8988T (cell line): ENCODE measurements at places on chromosomes 1 and 21.
A peak's percentile ranks its signal among the peaks of the same experiment; 100 is the strongest.

DNA sequence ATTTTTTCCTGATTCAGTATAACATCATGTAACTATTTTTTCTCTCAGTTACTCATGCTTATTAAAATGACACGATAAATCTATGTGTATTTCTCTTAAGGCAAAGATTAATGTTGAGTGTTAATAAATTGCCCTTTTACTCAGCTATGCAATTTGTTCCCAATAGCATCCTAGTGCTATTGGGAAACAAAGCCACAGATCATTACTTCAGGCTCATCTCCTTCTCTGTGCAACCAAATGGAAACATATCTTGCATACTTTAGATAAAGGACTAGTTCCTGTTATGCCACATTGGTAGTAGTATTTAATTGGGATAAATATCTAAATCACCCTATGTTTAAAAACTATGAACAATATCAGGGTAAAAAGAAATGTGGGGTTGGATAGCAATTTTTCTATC lies 106.2 kb downstream of the PLPPR4 start:
- no peak for DNase-seq

GRCh38 chr21:36700295-36700970 lies 1.5 kb downstream of the SIM2 start:
- no peak for DNase-seq

DNA sequence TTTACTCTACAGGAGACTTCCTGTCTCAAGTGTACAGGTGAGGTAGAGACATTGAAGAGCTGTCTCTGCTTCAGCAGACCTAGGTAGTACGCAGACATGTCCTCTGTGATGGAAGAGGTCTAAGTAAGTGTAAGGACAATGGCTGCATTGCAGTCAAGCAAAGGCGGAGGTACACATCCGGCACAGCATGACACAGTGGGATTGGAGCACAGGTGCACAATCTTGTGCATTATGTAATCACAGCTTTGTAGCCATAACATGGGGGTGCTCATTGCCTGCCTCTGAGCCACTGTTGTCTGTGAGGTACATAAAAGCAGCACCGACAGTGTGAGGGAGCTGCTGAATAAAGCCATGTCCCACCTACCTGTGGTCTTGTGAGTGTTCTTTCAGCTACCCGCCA lies 66.4 kb upstream of the CCDC190 start:
- no peak for DNase-seq

GRCh38 chr1:176494436-176494835 lies 31.5 kb downstream of the PAPPA2 start:
- no peak for DNase-seq

DNA sequence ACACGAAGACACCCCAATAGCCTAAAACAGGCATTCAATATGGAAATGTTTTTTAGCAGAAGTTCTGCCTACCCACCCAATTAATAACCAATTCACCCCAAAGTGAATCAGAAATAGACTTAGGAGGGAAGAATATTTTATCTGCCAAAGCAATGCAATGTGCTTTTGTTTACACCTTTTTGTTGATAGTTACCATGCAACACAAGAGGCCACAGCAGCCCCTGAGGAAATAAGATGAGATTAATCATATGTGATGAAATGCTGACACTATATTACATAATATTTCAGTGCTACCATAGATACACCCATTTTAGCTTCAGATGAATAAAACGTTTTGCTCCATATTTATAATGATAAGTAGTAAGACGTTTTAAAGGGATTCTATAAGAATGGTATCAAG lies 60.9 kb upstream of the RGS2 start:
- no peak for DNase-seq

DNA sequence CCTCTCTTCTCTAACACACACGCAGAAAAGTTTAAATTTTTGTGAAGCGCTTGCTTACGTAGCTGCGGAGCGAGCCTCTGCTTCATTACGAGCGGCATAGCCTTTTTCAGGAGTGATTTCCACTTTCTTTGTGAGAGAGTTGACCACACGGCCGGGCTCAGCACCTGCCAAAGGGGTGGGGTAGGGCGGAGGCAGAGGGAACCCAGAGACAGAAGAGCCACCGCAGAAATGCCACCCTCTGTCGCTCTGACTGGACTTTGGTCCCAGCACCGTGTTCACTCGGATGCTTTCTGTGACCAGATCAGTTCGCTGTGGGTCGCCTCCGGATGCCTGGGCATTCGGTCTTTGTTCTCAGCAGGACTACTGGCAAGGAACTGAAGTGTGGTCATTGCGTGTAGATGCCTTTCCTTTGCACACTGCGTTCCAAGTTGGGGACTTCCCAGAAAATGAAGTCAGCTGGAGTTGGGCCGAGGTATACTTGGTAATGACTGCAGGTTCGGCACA lies 883 bp downstream of the CHODL start:
- no peak for DNase-seq

GRCh38 chr1:67952071-67952470 lies 98.4 kb downstream of the DIRAS3 start:
- no peak for DNase-seq

GRCh38 chr21:42135386-42136052 lies 64.4 kb downstream of the UMODL1 start:
- DNase-seq: no peak

DNA sequence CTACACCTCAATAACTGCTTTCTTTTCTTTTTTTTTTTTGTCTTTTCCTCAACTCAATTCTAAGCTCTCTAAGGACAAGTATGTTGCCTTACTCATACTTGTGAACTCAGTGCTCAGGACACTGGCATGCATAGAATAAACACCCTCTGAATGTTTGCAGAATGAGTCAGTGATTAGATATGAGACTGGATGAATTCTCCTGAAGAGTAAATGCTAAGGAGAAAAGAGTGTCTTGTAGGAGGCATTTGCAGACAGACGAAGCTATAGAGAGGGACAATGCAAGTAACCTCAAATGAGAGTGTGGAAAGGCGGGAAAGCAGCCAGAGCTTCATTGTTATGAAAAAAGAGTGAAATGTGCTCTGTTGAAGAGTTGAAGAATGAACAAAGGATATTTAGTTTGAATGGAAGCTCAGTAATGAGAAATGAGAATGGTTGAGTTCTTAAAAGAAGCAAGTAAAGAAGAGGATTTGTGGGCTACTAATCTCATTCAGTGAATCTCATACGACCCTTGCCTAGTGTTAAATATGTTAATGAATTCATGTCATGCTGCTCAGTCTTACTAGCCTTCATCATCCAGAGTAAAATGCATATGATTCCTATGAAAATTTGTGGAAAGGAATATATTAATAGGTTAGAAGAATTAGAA lies 166.1 kb upstream of the DPYD start:
- no peak for DNase-seq

- DNase-seq: no peak
Measured at GRCh38 chr1:26064553-26064952, 2.9 kb downstream of the TRIM63 start.

GRCh38 chr1:179873438-179873851 lies 4.2 kb downstream of the TOR1AIP2 start:
- no peak for DNase-seq

- DNase-seq: no peak
Measured at GRCh38 chr21:31537872-31538576, 121.5 kb upstream of the SOD1 start.

- no peak for DNase-seq
Measured at GRCh38 chr1:201739080-201739479, 89.9 kb upstream of the IPO9 start.

- no peak for DNase-seq
Measured at GRCh38 chr1:77387553-77387952, 105.7 kb downstream of the AK5 start.

DNA sequence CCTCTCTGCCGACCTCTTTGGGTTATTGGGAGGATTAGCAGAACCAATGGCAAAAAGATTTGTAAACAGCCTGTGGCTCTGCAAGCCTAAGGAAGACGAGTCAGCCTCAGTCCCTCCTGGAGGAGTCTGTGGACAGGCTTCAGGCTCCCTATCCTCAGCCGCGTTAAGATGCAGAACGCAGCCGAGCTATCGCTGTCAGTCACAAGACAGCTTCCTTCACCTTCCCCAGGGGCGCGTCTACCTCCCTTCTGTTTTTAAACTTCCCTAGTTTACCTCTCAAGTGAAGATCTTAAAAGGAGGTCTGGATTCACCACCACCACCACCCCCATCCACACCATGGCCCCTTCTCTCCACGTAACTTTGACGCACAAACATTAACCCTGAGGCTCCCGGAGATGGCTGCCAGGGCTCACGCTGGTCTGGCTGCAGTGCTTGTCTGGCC lies 738 bp downstream of the CAMK1G start:
- DNase-seq: no peak

DNA sequence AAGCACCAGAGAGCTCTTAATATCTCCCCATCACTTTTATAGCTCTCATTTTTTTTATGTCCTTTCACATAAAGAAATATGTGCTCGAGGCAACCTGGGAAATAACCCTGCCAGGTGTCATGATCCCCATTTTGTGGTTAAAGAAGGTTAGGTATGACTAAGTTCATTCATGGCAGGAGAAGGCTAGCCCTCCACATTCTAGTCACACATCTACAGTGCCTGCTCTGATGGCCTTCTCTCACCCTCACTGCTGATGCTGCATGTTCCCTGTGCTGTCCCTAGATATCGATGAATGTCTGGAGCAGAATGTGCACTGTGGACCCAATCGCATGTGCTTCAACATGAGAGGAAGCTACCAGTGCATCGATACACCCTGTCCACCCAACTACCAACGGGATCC lies 187.5 kb downstream of the TPR start:
- DNase-seq: no peak

- DNase-seq: no peak
Measured at GRCh38 chr1:156499194-156499841, 1.3 kb downstream of the MEF2D start.

GRCh38 chr21:39660191-39660980 lies 47.6 kb downstream of the B3GALT5 start:
- peak; percentile 69 for DNase-seq
